H1 (cell line): ENCODE measurements at places on chromosomes 12 and 14.

GRCh38 chr14:56357428-56357827 is 222.2 kb upstream of the TMEM260 start:
- DNase-seq: no peak

- DNase-seq: no peak
Measured at GRCh38 chr12:4690760-4691159, 29.4 kb upstream of the GALNT8 start.

- no peak for DNase-seq
Measured at GRCh38 chr14:102050625-102051024, 36.2 kb downstream of the HSP90AA1 start.

- peak; percentile 34 for DNase-seq
Measured at GRCh38 chr14:20559461-20559904, 1.4 kb downstream of the RNASE9 start.

DNA sequence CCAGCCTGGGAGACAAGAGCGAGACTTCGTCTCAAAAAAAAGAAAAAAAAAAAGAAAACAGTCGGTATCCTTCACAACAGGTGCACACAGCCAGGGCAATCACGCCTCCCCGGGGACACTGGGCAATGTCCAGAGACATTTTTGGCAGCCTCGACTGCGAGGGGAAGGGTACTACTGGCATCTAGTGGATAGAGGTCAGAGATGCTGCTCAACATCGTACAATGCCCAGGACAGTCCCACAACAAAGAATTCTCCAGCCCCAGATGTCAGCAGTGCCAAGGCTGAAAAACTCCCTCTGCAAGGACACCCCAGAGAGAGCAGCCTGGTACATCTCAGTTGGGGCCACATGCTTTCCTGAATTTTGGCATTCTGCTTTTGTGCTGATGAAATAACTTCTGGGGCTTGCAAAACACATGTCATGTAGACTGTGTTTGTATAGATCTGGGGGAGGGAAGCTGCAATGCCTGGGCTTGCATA is 21.5 kb downstream of the ALDH2 start:
- no peak for DNase-seq

DNA sequence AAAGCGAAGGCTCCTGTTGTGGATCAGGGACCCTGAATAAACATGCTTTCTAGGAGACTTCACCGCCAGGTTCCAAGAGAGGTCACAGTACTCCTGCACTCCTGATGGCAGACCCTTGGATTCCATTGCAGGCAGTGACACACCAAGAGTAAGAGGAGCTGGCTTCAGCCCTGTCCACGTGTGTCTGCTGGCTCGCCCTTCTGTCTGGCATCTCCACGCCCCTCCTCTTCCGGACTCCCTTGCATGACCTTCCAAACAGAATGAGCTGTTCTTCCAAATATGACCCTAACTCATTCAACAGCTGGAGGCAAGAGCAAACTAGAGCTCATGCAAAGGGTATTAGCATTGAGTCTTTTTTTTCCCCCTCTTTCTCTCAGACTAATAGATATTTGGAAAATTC is 233.0 kb upstream of the PLEKHG7 start:
- DNase-seq: no peak

DNA sequence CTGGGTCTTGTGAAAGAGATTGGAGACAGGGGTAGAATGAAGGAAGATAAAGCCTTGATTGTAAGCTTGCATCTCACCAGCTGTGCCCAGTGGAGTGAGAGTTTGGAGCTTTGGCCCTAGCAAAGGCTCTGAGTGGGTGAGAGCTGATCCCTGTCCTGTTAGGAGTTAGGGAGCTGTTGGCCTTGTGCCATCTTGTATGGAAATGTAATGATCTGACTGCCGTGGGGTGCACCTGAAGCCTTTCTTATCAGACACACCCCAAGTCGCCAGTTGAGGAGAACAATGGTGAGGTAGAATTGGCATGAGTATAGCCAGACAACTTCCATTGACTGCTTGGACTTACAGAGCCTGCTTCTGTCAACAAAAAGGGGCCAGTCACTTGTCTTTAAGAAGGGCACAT is 130.1 kb downstream of the PRKCH start:
- DNase-seq: no peak

- DNase-seq: no peak
Measured at GRCh38 chr14:28966416-28967233, 200.0 kb downstream of the FOXG1 start.

GRCh38 chr12:95608252-95609033 is 57.2 kb upstream of the USP44 start:
- no peak for DNase-seq
